ENCODE measurements at places on chromosomes 3 and 15.

- DNase-seq: no peak
Observed at GRCh38 chr3:188972310-188972709, 199.5 kb upstream of the TPRG1 start.

DNA sequence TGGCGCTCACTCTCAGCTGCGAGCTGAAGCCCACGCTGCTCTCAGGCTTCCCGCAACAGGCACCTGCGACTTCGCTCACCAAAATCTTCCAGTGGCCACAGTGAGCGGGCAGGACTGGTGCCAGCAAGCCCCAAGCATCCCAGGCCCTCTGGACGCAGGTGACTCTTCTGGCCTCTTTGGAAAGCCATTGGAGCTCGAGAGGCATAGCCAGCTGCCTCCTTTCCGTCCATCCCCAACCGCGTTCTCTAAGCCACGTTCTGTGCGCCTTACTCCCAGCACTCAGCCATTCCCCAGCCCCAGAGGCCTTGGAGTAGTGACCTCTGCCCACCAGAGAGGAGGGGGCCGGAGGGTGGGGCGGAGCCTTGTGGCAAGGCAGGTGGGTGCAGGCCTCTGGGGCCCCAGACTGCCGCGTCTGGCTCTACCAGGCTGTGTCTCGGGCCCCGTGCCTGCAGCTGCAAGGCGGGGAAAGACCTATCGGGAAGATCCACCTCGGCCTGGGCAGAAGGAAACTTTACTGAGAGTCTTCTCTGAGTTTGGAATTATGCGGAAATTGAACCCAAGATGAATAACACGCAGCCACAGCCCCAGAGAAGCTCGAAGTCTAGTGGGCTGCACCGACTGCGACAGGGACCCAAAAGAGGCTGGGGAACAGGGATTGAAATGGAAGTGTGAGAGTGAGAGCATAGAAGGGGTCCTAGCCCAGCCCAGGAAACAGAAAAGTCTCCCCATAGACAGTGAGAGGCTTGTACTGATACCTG is 3.6 kb upstream of the SOX14 start:
- no peak for DNase-seq

DNA sequence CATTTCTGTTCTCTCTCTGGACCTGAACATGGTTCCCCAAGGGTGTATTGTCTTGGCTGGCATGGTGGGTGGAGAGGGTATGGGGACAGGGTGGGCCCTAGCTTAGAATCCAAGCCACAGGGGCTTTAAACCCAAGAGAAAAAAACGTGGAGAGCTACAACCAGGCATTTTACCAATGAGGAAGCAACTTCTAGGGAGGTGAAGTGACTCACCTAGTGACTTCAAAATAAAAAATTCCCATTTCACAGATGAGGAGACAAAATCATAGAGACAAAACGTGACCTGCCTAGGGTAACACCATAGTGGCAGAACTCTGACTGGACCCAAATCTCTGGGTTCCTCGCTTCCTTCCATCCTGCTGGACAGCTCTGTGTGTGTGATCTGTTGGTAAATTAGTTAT is 216.8 kb downstream of the RPLP1 start:
- no peak for DNase-seq

DNA sequence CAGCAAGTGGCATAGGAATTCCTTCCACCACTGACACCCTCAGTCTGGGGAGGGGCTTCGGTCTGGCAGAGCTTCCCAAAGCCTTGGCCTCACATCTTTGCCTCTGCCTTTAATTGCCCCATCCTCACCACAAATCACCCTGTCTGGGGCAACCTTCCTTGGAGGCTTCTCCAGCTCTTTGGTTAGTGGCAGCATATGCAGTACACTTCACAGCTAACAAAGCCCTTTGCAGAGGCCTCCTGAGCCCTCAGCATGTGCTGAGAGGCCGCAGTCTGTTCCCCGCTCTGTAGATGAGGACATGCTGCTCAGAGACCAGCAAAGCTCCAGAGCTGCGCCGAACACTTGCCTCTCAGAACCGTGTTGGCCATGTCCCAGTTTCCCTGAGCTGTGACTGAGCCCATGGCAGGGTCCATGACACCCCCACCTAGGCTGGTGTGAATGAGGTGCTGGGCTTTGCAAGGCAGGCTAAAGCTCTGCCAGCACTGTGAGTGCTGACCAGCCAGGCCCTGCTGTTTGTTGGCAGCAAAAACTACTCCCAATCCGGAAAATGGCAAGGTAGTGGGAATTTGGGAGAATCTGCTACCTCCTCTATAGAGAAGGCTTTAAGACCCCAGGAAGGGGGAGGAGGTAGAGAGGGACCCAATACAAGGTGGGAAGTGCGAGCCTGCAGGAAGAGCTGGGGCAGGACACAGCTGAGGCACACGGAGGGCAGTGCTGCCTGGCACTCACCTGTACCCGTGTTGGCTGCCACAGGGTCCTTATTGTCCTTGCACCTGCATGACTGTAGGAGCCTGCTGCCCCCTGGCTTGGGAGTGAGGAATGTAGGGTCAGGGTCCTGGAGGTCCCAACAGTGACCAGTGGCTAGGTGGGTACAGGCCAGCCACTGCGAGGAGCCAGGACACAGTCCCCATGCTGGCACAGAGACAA is 8.4 kb upstream of the KLF15 start:
- DNase-seq: no peak

DNA sequence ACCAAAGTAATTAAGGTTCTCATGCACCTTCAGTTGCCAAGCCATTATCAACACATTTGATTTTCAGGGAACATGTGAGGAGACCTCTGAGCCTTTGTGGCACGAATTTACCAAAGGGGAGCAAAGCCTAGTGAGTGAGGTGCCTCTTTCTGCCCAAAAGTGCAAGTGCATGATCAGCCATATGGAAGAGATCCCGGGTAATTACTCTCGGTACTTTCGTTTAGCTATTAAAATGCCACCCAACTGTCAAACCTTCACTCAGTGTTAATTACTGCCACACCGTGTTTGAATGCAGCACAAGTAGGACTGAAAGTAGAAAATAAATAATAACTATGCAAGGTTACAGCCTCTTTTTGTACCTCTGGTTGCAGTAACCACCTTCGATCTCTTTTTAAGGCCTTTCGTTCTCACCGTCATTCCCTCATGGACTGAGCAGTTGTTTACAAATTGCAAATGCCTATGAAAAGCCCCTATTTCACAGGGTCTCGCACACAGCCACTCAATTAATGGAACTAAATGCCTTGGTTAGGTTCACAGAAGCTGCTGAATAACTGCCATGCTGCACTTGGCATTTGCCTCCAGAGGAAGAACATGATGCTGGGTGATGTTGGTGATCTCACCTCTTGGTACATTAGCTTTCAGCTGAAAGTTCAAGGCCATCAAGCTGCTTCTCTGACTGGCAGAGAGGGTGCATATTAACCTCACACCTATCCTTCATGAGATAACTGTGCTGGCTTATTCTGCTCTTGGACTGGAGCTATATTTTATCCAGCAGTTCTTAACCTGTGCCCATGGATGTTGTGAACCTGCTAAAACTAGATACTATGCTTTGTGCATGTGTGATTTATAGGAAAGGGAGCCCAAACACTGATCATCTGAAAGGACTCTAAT is 69.9 kb downstream of the TNIK start:
- DNase-seq: peak; percentile 63

GRCh38 chr15:39299486-39300267 is 281.2 kb upstream of the THBS1 start:
- DNase-seq: no peak

Data from NCI-H446 treated with DMSO at 0.1 percent for 48 hours (cell line).